Stimulated activated CD8-positive, alpha-beta memory T cell treated with anti-CD3 and anti-CD28 coated beads, Interleukin-15, amount 100 ng/mL, for 4 hours (primary cell): ENCODE measurements at places on chromosomes 1 and 21.

DNA sequence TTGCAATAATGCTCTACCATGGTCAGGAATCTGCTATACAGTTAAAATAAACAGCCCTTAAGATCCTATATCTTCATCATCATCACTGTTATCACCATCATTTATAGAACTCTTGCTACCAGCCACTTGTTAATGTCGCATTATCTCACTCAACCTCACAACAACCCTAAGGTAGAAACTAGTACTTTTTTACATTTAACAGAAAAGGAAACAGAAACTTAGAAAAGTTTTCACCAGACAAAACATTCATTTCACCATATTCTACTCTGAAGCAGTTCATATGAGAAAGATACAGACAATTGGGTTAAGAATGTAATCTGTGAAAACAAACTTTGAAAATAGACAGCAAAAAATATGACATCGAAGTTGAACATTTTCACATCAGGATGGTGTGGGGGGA is 262.6 kb downstream of the ATG4C start:
- no peak for DNase-seq

GRCh38 chr1:100147875-100148274 is 14.9 kb downstream of the TRMT13 start:
- no peak for DNase-seq

DNA sequence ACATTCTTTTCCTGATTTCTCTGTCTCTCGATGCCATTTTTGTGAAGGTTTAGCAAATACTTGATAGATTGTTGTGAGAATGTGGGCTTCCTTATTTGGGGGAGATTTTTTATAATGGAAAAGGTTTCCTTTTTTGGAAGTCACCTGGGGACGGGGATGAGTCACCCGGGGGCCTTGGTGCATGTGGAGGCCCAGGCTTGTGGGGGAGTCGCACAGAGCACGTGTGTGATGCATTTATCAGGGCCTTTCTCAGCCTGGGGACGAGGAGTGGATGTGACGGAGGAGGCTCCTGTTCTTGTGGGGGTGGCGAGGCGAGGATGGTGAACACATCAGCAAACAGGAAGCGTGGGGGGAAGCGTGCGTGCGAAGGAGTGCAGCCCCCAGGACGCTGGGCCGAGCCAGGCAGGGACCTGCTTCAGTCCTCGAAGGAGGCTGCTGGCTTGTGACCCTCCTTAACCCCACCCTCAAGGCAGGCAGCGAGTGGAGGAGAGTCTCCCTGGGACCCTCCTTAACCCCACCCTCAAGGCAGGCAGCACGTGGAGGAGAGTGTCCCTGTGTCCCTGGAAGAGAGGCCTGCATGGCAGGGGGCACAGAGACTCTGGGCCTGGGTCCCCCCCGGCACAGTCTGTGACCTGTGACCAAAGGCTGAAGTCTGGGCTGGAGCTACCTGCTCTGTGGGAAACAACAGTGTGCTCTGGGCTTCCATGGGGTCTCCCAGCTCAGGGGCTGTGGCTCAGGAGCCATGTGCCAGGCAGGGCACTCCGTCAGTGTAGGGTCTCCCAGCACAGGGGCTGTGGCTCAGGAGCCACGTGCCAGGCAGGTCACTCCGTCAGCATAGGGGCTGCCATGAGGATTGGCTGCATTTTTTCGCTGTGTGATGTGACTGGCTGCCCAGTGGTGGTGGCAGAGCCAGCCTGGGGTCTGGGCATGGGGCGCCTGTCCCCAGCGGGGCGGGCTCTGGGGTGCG is 57.2 kb downstream of the AGPAT3 start:
- DNase-seq: peak; percentile 65

- DNase-seq: no peak
Measured at GRCh38 chr1:20399606-20400180, 86.3 kb downstream of the CAMK2N1 start.

DNA sequence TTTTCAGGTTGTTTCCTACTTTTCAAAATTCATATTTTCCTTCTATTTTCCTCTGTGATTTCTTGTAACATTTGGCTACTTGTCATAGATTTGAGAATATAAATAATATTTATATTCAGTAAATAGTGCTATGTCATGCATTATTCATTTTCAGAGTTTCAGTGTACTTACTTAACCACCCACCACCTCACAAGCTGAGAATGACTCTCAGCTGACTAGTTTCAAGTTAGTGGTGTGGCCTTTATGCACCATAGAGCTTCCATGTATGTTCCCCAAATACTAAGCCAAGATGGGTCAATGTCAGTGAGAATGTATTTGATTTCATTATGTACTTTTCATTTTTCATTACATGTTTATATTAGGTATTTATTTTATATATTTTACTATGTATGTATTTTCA is 56.9 kb upstream of the RGS1 start:
- no peak for DNase-seq

DNA sequence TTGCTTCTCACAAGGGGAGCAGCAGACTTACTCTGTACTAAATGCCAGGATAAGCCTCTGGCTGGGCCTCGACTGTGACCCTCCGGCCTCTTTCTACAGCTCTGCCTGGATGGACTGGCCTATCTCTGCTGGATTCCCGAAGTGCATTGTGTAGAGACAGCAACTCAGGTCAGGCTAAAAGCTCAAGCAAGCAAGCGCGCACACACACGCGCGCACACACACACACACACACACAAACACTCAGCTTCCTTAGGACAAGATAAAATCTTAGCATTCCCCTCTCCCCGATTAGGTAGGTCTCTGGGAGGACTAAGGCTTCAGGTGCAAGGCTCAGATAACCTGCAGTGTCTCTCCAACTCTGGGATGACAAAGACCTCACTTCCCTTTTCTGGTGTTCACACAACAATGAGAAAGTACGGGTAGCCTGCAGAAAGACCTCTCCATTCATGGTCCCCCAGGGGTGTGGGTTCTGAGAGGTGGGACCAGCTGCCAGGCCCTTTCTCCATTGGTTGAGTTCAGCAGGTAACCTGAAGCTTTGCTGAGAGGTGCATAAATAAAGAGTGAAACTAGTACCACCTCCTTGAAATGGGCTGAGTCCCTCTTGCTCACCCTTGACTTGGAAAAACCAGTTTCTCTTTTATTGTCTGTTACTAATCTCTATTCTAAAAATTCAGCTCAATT is 155.1 kb upstream of the CAMK1G start:
- no peak for DNase-seq

GRCh38 chr1:90726425-90726985 is 9.4 kb upstream of the BARHL2 start:
- DNase-seq: no peak

DNA sequence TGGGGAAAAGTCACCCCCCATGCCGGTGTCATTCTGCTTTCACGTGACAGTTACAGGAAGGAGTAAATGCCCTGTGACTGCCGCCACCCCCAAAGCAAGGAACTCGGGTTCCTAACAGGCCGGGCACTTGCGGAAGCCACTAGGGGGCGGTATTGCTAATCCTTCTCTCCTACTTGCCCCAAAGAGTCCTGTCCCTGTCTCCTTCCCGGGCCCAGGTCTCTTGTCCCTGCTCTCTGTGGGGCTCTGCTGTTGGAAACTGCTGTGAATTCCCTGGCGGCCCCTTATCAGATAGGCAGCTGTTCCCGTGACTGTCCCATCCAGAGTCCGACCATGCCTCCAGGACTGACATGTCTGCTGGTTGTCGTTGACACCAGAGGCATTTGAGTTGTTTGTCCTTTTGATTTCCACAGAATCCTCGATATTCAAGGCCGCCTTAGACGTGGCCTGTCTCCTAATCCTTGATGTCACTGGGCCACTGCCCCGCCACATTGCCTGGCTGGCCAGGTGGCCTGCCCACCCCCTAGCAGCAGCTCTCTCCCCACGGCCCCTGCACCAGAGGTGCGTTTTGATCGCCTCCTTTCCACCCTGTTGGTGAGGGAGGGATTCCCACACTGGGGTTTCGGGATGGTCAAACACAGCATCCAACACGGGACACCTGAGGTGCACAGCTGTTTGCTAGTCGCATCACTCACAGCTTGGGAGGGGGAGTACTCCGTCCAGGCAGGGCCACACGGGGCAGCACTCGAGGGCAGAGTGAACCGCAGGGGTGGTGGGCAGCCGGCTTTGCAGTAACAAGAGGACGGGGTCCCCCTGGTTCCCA is 37.3 kb downstream of the CHAF1B start:
- DNase-seq: no peak

DNA sequence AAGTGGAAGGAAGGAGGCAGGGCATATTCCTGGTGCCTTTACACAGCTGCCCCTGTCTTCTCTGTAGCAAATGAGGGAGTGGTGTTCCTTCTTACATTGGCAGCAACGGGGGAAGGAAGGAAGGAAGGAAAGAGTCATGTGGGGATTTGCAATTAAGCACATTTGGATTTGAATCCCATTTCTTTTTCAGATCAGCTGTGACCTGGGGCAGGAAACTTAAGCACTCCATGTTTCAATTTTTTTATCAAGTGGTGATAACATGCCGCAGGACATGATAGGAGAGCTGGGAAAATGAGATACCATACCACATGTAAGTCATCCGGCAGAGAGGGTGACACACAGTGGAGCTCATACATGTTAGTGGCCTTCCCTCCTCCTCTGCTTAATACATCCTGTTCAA is 186.8 kb downstream of the APP start:
- DNase-seq: no peak

DNA sequence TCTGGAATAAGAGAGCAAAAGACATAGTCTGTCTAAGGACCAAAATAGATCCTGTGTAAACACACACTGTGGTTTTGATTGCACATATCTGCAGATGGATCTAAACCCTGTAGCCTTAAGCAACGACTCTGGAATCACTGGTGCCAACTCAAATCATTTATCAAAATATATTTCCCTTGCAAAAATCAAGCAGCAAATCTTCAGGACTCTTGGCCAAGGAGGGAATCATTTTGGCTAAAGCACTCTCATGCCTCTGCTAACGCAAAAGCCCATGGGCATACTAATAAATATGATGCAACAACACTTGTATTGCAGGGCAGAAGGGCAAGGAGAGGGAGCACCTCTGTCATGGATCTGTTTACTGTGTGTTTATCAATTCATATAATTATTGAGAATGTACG is 155.4 kb upstream of the DUSP10 start:
- no peak for DNase-seq

- peak; percentile 62 for DNase-seq
Measured at GRCh38 chr21:41361786-41362604, at the start of gene MX2. MX2 (plus strand) TSS chr21:41362027; CDS start chr21:41376907, 14,880 bp downstream.

GRCh38 chr1:42365118-42365517 is 15.5 kb upstream of the RIMKLA start:
- DNase-seq: no peak

- no peak for DNase-seq
Measured at GRCh38 chr1:193216920-193217319, 30.5 kb upstream of the B3GALT2 start.

DNA sequence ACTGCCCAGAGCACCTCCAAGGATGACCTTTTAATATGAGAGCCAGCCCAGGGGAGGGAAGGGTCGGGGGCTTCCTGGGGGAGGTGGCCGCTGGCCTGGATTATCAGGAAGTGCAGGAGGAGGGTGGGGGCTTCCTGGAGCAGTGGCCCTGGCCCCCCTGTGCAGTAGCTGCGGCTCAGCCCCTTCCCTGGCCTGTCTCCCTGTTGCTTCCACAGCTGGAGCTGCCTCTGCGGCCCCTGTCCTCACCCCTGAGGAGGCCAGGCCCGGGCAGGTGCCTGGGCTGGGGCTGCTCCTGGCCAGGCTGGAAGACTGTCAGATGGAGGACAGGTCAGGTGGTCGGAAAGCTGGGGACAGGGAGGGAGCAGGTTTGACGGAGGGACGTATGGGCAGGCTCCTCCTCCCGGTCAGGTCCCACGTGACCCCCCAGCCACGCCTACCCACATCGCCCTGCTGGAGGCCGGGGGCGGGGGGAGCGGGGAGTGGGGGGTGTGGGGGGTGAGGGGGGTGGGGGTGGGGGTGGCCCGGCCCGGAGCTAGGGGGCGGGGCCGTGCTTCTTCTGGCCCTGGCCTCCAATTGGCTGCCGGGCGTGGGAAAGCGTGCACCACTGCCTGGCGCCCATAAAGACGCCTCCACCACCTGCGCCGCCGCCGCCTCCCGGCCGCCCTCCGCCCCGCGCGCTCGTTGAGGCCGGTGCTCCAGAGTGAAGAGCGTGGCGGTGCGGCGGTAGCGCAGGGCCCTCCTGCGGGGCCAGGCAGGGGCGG is 10.2 kb upstream of the TNFRSF14 start:
- peak; percentile 80 for DNase-seq

GRCh38 chr21:31479714-31480113 is 135.7 kb upstream of the TIAM1 start:
- no peak for DNase-seq

- DNase-seq: peak; percentile 3
Measured at GRCh38 chr1:119139857-119140176, 636 bp downstream of the WARS2 start.

- DNase-seq: no peak
Measured at GRCh38 chr1:156508955-156509234, 8.3 kb upstream of the MEF2D start.

GRCh38 chr1:37461698-37462436 is 12.5 kb upstream of the ZC3H12A start:
- no peak for DNase-seq

DNA sequence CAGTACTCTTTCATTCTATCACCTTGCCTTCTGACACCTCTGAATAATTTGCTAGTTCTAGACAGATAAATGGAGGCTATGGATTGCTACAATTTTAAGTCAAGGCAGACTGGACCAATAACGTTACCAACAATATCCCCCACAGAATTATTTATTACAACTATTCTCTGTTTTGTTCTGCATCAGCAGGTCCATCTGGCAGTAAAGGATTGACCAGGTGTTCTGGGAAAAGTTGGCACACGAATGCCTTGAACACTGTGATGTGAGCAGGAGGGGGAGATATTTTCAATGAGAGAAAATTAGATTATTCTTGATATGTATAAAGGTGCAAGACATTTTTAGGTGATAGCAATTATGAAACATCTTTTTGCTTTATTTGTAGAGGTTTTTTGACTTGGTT is 718.8 kb upstream of the TMPRSS15 start:
- DNase-seq: no peak

- no peak for DNase-seq
Measured at GRCh38 chr1:15148475-15148874, 5.1 kb upstream of the TMEM51 start.

DNA sequence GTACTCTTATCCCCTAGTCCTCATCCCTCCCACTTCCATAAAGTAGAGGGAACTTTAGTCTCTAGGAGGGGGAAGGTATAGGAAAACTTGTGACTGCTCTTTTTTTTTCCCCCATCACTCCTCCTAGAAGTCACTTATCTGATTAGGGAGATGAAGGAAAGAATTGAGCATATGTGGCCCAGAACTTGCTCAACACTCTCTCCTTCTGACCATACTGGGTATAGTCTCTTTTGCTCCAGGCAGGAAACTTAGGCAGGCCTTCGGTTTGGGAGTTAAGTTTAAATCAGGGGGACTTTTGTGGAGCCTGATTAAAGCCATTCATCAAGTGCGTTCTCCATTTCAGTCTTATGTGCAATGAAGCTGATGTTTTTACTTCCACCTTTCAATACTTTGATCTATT is 5.8 kb downstream of the UBE2U start:
- no peak for DNase-seq

- no peak for DNase-seq
Measured at GRCh38 chr1:231203259-231204057, 37.6 kb upstream of the GNPAT start.

- no peak for DNase-seq
Measured at GRCh38 chr1:168848051-168848450, 119.0 kb upstream of the DPT start.

GRCh38 chr1:231923491-231924041 is 297.0 kb downstream of the DISC1 start:
- DNase-seq: no peak
